ENCODE measurements at places on chromosomes 11 and 22.

DNA sequence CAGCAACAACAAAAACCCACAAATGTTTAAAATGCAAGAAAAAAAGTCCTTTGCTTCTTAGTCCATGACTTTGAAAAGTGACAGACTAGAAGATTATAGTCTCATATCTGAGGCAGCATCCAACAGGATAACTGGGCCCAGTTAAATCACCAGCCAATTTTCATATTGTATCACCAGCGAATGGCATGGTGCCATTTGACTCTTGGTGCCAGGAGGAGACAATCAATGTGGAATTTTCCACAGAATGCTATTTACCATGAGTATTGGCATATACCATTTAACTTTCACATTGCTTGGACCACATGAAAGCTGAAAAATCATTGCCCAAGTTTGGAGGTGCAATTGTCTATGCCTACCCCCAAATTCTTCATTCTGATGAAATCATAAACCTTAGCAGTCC lies 255.5 kb downstream of the TENM4 start:
- no peak for DNase-seq

GRCh38 chr22:20175597-20175900 lies 24.7 kb upstream of the CCDC188 start:
- no peak for DNase-seq

DNA sequence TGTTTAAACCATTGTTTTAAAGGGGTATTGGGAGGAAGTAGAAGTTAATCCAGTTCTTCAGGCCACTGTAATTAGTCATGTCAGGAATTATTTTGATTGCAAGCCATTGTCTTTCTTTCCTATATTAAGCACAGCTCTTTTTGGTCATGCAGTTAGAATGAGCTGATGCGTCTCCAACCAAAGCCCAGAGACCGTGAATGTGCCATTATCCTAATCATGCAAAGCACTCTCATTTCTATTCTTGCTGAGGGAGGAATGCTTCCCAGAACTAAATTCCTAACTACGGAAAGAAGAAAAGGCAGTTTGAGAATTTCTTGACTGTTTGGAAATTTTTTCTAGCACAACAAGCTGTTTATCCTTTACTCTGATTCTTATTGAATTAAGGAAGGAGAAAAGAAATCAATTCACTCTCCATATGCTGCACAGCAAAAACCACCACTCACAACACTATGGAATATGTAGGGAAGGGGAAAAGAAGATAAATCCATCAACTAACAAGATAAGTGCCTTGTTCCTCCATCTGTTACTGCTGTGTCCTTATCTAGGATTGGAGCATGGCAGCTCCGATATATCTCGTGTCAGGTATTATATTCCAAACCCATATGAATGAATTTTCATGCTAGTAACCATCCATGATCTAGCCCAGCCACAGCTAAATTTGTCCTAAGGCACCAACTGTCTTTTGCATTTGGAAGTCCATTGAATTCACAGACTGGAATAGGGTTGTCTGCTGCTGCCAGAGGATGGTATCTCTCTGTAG lies 70.8 kb downstream of the NTM start:
- no peak for DNase-seq

GRCh38 chr22:48751539-48752437 lies 1075.9 kb downstream of the BRD1 start:
- no peak for DNase-seq

GRCh38 chr11:128879817-128880216 lies 11.3 kb upstream of the KCNJ5 start:
- DNase-seq = no peak

GRCh38 chr11:68355471-68355870 lies 43.1 kb downstream of the LRP5 start:
- no peak for DNase-seq

DNA sequence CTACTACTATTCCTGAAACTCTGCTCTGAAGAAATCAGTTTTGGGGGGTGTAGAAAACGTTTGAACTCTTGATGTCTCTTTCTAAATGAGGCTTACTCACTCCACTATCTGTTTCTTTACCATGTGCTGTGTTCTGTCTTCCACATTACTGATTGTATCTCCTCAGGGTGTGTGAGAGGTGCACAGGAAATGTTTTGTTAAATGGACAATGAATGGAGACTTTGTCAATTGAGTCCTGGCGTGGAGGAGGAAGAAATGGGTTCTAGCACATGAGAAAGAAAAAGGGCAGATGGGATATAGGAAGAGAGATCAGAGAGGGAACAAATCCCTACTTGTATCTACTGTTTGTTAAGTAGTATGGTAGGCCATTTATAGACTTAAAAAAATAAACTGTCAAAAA lies 577.1 kb upstream of the CCDC90B start:
- no peak for DNase-seq

DNA sequence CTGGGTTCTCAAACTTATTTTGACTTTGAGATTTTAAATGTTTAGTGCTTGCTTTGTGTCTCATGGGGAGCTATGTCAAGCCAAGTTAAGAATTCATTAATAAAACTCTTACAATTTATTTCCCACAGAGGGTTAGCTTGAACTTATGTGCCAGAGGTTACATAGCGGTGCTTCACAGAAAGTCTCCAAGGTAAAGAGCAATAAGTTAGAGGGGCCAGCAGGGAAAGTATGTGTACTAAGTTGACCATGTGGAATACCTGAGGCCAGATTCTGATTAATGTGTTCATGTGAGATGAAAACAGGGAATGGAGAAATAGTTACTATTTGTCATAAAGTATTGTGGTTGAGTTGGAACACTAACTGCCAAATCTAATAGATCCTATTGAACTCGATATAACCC lies 149.3 kb downstream of the TMEM135 start:
- no peak for DNase-seq

GRCh38 chr11:68690671-68691401 lies 6.5 kb downstream of the GAL start:
- DNase-seq = no peak

GRCh38 chr11:62497132-62497801 lies 49.3 kb downstream of the AHNAK start:
- DNase-seq = no peak

DNA sequence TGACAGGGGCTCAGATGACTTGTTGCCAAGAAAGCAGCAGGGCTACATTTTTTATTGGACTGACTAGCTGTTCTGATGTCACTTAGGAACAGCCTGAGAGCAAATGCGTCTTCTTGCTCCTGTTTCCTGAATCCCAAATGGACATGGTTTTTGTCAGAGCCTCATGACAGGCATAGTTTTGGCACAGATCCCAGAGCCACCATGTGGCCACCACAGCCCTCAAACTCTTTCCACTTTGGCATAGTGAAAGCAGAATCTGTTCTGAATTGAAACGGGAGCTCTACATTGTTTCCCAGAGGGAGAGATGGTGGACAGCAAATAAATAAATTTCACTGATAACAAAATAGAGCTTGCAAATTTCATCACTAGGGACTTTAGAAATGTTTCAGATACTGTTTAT lies 222.2 kb downstream of the C11orf87 start:
- no peak for DNase-seq

GRCh38 chr22:27719036-27719347 lies 82.6 kb downstream of the MN1 start:
- DNase-seq = no peak

DNA sequence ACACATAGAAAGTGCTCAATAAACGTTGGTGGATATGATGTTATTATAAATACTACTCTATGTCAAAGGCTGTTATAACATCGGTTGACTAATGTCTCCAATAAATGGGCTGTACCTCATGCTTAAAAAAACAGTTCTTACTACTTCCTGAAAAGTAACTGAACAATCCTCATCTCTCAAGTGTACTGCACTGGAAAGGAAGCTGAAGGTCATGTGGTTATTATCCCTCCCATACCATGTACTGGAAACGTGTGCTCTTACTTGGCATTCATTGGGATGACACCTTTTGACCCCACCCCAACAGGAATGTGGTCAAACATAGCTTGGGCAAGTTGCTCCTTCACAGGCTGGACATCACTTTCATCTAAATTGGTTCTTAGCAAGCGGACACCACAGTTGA lies 10.6 kb downstream of the RTCB start:
- no peak for DNase-seq

- DNase-seq = no peak
These were observed 47.9 kb downstream of the ARHGAP32 start for GRCh38 chr11:129144256-129144655.

- no peak for DNase-seq
These were observed 123.9 kb downstream of the PHF21B start for GRCh38 chr22:44885806-44886360.

GRCh38 chr11:113540416-113541330 lies 65.5 kb upstream of the DRD2 start:
- DNase-seq = no peak

DNA sequence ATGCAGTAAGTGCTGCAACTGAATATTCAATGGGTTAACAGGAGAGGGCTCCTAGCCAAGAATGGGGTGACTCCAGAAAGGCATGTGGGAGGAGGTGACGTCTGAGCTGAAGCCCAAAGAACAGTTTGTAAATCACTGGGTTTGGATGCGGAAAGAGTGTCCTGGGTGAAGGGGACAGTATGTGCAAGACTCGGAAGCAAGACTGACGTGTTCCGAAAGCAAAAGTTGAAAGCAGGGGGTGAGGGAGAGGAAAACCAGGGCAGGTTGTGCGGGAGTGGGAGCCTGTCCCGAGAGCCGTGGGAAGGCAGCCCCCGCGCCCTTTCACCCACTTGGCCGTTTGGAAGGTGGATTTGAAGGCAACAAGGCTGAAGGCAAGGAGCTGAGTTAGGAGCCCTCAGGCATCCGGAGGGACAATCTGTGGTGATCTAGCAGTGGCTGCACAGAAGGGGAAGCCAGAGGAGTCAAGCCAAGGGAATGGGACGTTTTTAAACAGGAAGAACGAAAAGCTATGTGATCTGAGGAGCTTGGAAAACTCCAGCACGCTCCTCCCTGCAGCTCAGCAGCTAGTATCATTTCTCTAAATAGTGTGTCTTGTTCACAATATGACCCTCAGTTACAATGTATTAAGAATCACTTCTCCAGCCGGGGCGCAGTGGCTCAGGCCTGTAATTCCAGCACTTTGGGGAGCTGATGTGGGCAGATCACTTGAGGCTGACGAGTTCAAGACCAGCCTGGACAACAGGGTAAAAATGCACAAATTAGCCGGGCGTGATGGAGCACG lies 7.7 kb downstream of the SLC25A18 start:
- no peak for DNase-seq

- DNase-seq = no peak
These were observed 500.8 kb downstream of the INSC start for GRCh38 chr11:15615398-15616096.

- no peak for DNase-seq
These were observed 18.8 kb downstream of the PANX1 start for GRCh38 chr11:94147433-94147845.

- DNase-seq = no peak
These were observed 58.3 kb downstream of the CDKN1C start for GRCh38 chr11:2827256-2827655.

GRCh38 chr11:19919050-19919561 lies 206.5 kb downstream of the NAV2 start:
- no peak for DNase-seq

GRCh38 chr11:37973941-37974340 lies 1375.9 kb upstream of the RAG2 start:
- DNase-seq = no peak

DNA sequence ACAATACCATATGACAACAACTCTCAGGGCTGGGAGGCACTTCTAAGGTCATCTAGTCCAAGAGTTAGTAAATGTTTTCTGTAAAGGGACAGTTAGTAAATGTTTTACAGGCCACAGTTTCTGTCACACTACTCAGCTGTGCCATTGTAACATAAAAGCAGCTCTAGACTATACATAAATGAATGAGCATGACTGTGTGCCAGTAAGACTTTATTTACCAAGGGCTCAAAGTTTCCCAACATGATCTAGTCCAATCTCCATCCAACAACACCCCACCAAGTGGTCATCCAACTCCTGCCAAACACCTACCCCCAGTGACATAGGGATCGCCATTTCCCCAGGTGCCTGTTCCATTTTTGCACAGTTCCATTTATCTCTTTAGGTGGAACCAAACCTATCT lies 12.1 kb downstream of the SERGEF start:
- DNase-seq = no peak

DNA sequence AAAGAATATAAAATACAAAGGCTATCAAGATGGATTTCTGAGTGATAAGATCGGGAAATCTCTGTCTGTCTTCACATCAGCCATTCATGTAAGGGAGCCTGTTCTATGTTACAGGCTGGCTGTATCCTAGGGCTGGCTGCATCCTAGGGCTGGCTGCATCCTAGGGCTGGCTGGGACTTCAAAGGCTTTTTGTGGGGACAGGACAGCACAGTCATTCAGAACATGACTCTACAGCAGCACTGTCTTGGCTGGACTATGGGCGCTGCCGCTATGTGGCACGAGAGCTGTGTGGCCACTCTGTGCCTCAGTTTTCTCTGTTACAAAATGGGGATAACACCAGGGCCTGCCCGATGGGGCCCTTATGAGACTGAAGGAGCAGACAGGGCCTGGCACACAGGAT lies 10.2 kb downstream of the ADAMTS8 start:
- DNase-seq = no peak

GRCh38 chr11:87039371-87039770 lies 1.6 kb downstream of the TMEM135 start:
- DNase-seq = no peak

GRCh38 chr11:133197425-133197824 lies 334.9 kb downstream of the OPCML start:
- DNase-seq = no peak

DNA sequence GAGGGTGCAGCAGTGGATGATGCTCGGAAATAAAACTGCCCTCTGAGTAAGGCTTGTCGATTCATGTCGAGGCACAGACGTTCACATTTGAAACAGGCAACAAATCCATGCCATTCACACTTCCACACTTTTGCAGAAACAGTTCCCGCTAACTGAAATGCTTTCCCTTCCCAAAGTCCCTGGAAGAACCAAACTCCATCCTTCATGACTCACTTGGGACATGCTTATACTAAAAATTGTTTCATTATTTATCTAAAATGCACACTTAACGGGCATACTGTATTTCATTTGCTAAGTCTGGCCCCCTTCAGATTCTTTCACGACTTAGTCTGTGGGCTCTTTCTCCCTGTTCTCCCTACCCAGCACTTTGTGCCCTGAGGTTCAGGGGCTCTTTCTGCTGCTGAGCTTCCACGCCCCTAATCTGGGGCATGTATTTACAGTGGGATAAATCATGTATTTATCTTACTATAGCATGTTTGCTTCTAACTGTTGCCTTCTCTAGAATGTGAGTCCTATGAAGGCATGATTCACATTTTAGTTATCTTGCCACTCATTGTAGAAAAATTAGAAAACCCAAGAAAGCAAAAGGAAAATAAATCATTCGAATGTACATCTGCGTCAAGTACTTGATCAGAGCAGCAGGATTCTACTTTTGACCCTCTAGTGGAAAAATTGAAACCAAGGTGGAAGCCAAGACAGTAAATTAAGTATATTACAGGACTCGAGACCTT lies 12.5 kb downstream of the SCGB1A1 start:
- DNase-seq = no peak

DNA sequence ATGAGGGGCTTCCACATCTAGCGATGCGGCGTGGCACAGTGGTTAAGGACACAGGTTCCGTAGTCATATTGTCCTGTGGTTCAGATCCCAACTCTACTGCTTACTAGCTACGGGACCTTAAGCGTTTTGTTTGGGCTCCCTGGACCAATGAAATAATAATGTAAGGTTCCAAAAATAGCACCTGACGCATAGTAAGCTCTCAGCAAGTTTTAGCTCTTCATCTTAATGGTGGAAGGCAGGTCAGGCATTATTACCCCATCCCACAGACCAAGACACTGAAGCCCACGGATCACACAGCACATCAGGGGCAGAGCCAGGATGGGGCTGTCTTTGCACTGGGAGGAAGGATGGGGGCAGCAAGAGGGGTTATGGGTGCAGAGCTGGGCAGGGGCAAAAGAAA lies 13.0 kb downstream of the DNAJB13 start:
- no peak for DNase-seq
